ENCODE measurements at places on chromosomes 12 and 14.

DNA sequence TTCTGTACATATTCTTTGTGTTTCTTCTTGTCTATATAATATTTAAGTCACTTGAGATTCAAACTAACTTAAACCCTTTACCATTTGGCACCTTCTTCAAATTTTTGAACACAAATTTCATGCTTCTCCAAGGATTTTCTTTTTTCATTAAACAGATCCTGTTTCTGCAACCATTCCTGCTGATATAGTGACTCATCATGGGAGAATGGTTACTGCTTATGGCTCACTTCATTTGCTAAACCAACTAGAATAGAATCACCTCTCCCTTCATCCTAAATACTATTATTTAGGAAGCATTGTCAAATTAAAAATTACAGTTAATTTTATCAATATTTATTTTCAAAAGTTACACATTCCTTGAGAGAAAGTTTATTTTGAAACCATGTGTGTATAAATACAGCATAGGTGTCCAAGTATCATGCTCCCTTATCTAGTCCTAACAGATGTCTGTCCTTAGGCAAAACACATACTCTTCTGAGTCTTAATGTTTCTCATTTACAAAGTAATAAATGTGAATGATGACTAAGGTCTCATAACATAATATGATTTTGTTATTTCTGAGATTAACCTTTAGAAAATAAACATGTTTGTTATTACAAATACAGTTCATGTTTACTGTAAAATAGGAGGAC, 40.7 kb downstream of the PLCZ1 start:
- DNase-seq = no peak

DNA sequence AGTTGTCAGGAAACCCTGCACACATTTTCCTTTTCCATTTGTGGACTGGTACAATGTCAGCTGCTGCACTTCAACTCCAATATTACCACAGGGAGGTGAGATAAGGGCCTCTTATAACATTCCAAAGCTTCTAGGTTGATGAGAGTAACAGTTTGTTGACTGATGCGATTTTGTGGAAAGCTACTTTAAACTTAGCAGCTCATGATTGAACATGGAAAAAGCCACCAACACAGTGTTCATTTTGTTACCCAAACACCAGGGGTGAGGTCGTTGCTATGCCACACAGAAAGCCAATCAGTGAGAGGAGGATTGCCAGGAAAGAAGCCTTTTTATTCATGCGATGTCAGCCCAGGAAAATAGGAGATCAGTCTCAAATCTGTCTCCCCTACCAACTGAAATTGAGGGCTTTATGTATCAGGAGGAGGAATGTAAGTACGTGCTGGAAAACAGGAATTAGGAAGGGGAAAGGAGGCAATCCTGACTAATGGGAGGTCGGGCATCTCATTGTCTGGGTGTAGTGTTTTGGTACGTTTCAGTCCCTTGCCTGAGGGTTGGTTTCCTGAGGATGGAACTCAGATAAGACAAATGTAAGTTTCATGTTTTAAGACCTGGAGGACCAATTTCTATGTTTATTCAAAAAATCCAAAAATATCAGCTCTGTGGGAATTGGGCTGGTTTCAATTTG, 92.7 kb upstream of the PLEKHA5 start:
- no peak for DNase-seq

DNA sequence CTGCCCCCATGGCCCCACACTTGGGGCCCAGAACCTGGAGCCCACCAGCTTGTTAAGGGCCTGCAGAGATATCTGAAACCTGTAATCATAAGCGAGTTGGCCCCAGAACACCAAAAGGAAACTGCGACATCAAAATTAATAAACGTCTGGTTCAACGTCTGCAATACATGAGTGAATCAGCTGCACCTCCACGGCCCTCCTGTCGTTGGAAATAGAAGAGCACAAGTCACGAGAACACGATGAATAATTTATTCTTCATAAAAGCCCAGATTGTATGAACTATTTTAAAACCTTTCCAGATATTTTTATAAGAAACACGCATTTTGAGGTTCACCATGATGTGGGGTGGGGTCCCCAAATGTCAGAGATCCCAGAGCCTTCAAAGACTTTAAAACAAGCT, 9.7 kb upstream of the CMKLR1 start:
- DNase-seq = no peak

- DNase-seq = no peak
Measured at GRCh38 chr14:27739657-27740156, 1026.9 kb upstream of the FOXG1 start.

- DNase-seq = no peak
Measured at GRCh38 chr14:91215381-91215780, 29.1 kb downstream of the GPR68 start.

- DNase-seq = no peak
Measured at GRCh38 chr12:15818418-15818817, 29.2 kb upstream of the EPS8 start.

- no peak for DNase-seq
Measured at GRCh38 chr14:100748944-100749343, 22.3 kb downstream of the DLK1 start.

DNA sequence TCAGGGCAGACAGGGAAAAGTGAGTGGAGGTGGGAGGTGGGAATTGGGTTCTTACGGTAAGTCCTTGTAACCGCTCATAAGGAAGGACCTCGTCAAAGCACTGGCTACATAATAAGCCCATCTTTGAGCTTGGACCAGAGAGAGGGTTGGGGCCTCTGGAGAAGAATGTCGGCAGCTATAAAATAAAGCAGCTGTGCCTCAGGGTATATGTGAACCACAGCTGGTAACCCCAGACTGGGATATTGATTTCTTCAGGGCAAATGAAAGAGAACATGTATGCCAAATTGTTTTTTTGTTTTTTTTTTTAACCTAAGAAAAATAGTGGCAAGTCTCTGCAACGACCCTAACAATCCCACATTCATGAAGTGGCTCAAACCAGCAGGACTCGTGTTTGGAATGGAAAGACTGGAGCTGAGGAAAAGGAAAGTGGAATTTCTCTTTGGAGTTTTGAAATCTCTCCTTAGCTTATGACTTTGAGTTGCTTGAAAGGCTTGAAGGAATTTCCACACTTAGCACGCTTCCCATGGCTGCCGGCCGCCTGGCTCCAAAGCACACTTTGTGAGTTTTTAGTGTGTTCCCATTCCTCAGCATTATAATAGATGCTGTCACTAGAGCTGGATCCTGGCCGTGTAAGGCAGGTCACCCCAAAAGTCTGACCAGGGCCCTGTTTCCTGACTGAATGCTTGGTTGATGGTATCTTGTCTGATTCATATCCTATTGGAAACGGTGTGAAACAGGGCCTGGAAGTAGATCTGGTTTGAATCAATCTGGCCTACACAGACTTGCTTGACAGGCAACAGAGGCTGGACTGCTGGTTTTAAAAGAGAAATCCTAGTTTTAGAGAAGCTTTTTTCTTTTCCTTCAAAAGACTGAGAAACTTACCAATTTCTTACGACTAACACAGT, 244.7 kb downstream of the MSRB3 start:
- DNase-seq = no peak

- no peak for DNase-seq
Measured at GRCh38 chr14:58633831-58634230, 3.9 kb upstream of the DACT1 start.

GRCh38 chr12:26783131-26783526, 49.9 kb downstream of the ITPR2 start:
- no peak for DNase-seq

DNA sequence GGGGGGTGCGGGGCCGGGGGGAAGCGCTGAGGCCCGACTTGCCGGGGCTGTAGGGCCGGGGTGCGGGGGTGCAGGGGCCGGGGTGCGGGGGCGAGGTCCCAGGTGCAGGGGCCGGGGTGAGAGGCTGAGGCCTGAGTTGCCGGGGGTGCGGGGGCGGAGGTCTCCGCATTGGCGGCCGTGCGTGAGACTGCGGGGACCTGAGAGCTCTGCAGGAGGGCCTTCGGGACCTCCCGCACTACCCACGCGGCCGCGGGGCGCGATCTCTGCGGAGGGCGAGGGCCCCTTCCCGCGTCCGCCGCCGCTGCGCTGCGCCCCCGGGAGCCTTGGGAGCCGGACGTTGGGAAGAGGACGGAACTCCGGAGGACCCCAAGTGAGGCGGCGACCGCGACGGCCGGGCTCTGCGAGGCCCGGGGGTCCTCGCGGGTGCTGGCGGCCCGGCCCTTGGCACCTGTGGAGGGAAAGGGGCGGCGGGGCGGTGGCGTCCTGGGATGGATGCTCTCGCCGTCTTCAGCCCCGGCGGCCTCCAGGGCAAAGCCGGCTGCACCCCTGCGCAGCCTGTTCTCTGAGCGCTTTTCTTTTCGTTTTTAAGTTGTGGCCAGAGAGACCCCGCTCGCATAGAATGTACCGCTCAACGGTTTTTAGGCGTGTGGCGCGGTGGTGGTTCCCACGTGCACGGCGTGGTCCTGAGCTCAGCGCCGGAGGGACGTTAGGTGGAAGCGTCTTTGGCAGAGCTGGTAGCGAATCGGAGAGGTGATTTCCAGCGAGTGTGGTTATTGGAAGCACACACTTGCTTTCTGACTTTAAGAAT, 1.3 kb downstream of the PIWIL1 start:
- DNase-seq = no peak

DNA sequence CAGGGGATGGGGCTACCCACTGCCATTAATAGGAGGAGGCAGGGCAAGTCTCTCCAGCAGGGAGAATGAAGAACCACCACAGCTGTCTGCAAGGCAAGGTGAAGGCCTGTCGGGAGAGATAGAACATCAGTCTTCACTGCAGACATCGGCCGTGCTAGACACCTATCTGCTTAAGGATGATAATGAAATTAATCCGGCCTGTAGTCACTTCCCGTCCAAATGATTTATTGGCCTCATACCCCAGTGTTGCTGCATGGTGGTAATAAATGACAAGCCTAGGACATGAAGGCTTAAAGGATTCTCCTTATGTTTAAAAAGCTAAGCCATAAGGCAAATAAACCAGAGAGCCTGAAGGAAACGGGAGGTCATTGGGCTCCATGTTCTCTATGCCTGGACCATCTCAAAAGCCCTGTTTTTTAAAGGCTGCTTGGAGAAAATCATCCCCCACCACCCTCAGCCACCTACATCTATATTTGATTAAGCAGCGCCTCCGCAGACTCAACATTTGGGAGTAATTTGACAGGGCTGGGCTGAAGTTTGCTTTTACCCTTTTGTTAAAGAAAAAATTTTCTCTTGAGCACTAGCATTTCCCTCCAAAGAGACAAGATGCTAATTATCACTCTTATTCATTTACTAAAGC, 137.7 kb downstream of the PLXNC1 start:
- no peak for DNase-seq

DNA sequence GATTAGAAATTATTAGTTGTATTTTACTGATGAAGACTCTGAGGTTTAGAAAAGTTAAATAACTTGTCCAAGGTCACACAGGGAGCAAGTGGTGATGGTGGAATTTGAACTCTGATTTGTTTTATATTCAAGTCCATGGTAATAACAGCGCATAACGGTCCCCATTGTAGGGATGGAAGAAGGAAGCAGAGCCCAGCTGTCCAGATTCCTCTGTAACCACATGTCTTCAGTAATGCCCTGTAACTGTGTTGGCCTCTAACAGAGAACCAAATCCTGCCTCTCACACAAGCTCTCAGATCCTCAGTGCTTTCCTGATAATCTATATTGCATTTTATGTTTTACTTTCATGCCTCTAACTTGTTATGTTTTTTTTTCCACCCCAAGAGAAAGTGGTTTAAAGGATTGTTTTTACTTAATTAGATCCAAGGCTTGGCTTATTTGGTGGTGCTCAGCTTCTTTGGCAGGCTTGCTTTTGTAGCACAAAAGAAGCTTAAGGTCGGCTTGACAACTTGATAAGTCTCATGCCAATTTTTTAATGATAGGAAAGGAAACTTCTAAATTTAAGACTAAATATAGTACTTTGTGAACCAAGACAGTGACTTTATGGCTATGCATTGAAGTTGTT, 105.1 kb upstream of the SEL1L start:
- no peak for DNase-seq

DNA sequence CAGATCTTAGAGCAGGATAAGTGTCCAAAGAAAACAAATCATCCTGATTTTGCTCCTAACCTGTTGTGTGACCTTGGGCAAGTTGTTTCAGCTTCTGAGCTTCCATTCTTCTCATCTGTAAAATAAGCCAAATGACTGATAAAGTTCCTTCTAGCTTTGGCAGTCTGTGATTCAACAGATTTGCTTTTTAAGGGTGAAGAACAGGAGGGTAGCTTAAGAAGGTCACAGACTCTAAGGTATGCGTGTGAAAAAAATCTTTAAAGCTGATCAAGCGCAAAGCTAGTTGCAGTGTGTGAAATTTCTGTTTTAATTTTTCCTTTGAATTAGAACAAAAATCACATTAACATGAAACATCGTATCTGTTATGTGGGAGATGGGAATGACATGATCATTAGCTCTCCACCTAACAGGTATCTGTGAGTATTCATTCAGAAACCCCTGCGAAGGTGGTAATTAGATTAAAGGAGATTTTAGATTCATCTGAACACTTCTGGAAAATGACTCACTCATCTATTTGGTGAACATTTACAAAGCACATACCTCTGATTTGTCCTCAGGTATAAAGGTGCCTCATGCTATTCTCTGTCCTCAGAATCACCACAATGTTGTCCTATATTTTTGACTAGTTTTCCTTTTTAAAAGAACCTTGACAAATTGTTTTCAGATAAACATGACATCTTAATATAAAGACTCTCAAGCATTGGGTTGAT, 131.9 kb upstream of the CPM start:
- DNase-seq = no peak

DNA sequence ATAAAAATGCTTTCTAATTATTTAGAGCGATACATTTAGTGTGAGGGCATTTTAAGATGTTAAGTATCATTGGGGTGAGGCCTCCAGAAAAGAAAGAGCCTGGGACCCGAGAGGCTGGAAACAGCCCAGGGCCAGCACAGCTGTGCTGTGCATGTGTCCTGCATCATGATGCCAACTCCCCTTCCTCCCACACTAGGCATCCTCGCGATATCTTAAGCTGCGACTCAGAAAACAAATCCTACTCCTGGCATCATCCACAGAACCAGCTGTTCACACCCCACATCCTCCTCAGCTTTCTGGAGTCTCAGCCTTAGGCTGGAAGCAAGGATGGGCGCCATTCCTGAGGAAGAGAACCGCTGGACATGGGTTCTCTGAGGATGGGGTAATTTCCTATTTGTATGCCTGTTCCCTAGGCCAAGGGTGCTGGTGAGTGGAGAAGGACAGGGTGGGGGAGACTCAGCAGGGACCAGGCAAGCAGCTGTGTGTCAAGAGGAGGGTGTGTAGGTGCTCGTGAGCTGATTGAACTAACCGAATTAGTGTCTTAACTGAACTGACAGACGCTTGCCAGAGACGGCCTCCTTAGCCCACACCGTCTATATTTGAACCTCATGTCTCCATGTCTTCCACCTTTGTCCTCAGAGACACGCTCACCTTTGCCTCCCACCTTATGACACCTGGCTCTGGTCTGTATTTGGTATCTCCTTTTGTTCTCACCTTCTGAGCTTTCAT, 15.6 kb upstream of the MCRS1 start:
- DNase-seq = no peak

GRCh38 chr12:124392271-124392666, 97.4 kb downstream of the RFLNA start:
- DNase-seq = no peak

GRCh38 chr14:67883717-67884116, 64.1 kb downstream of the RAD51B start:
- DNase-seq = no peak

- peak; percentile 48 for DNase-seq
Measured at GRCh38 chr12:124898200-124898922, 16.1 kb downstream of the UBC start.

All from activated T-helper 1 cell treated with anti-CD3 and anti-CD28 coated beads, Interleukin-2, amount 50 U/mL, for 16 hours (primary cell).